ENCODE measurements at places on chromosomes 4 and X. TPM values are rescaled to one million over a fixed set of nuclear protein-coding genes. Genes with fewer than 3 reads are reported as not detected.
A peak's percentile ranks its signal among the peaks of the same experiment; 100 is the strongest.

Gene BEX5
- total RNA-seq = 1.8 TPM

- DNase-seq = no peak
Observed at GRCh38 chr4:186727169-186727976, 3.7 kb upstream of the FAT1 start.

- DNase-seq = no peak
Observed at GRCh38 chr4:25092139-25092538, 61.4 kb upstream of the LGI2 start.

Gene NAA11
- not detected for total RNA-seq

Gene UGT2B15
- total RNA-seq = 0.18 TPM

Gene FAM9C
- total RNA-seq = not detected

- DNase-seq = no peak
Observed at GRCh38 chr4:8846826-8847225, 24.8 kb downstream of the HMX1 start.

Gene STX18
- total RNA-seq = 30.1 TPM

DNA sequence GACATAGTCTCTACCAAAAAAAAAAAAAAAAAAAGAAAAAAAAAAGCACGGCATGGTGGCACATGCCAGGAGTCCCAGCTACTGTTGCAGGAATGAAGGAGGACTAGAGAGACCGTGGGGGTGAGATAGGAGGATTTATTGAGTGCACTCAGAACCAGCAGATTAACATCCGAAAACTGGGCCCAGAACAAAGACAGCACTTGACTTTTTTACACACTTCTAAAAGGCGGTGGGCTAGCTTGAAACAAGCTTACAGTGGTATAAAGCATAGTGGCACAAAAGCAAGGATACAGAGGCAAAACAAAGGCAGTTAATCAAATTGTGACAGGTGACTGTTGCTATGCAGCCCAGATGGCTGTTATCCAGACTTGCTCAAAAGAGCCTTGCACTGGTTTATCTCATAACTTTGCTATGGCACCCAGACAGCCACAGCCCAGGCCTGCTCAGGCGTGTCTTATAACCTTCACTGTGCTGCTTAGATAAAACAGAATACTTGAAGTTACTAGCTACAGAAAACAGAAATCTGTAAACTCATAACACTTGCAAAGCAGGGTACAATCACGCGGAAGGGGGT lies 9.9 kb upstream of the PI4K2B start:
- peak; percentile 6 for DNase-seq

DNA sequence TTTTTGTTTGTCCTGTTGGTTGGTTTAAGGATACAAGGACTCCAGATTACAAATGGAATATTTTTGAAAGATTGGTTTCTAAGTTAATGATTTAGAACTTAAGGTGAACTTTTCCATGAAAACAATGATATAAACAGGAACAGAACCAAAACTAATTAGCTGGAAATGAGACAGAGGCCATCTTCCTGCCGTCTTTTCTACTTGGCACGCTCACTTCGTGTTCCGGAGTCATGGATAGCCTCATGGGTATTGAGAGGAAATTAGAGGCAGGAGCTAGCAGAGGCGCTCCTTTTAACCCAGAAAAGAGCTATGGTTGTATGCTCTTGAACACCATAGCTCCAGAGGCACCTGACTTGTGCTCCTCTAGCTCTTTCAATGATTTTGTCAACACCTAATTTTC lies 2.4 kb downstream of the FAM241A start:
- DNase-seq = no peak

Gene SLC9A6
- total RNA-seq = 12.2 TPM

Gene RASSF6
- total RNA-seq = not detected

GRCh38 chrX:24498181-24498580 lies 33.1 kb downstream of the PDK3 start:
- no peak for DNase-seq

- DNase-seq = no peak
Observed at GRCh38 chr4:127410644-127411043, 222.1 kb upstream of the INTU start.

- DNase-seq = no peak
Observed at GRCh38 chr4:17934286-17934685, 87.3 kb downstream of the LCORL start.

- DNase-seq = no peak
Observed at GRCh38 chr4:44928785-44929184, 202.4 kb upstream of the GNPDA2 start.

DNA sequence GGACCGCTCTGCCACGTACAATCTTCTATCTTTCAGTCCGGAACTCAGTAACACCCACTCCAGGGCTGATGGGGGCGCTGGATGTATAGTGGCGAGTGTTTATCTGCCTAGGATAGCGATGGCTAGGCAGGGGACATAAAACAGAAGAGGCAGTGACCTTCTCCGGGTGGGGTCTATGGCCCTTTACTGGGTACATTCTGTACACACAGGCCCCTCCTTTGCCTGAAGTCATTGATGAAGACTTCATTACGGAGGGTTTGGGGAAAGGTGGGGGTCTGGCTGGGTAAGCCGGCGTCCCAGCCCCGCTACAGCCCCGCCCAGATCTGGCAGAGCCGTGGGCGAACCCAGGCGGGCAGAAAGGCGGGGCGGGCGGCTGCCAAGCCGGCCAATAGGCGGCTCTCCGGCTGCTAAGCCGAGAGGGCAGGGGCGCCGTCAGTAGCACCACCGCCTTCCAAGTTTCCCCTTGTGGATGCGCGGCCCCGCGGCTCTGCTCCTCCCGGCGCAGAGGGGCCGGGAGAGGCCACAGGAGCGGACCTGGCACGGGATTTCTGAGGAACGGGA lies at the start of gene CHST7:
Gene CHST7, plus strand, starts transcription at position 435 of the 561 bp plus-strand sequence. CDS start 167 bp downstream, outside the sequence.
- peak; percentile 55 for DNase-seq

- DNase-seq = no peak
Observed at GRCh38 chr4:28444886-28445496, 1584.3 kb downstream of the STIM2 start.

GRCh38 chrX:16320765-16321355 lies 153.6 kb downstream of the MAGEB17 start:
- no peak for DNase-seq

DNA sequence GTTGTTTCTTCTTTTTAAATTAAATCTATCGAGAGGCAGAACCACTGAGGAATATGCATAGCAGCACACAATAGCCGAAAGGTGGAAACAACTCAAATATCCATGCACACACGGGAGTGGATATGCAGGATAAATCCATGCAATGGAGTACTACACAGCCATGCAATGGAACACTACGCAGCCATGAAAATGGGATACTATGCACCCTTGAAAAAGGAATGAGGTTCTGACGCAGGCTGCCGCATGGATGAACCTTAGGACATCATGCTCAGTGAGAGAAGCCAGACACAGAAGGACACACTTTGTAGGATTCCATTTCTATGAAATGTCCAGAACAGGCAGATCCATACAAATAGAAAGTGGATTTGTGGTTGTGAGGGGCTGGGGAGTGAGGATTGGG lies 18.4 kb upstream of the P2RY8 start:
- DNase-seq = no peak

- no peak for DNase-seq
Observed at GRCh38 chr4:122034619-122035018, 82.8 kb upstream of the TRPC3 start.

GRCh38 chr4:169070895-169071218 lies 60.8 kb upstream of the CBR4 start:
- DNase-seq = no peak

GRCh38 chrX:111671668-111672067 lies 9.3 kb upstream of the ALG13 start:
- no peak for DNase-seq

Gene SOX3
- not detected for total RNA-seq

DNA sequence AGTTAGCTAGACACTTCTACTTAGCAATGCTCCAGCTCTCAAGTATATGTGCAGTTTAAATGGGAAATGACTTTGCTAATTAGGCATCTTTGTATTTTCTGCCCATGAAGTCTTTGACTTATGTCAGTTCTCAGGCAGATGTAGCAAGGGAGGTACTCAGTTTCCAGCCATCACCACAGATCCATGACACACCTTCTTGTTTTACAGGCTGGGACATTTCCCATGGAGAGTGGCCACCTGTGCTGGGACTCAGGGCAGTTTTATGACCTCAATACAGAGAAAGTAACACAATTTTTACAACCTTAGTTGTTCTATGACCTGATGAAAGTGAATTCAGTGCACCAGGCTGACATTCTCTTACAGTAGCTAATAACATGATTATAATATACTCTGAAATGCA lies 280.7 kb upstream of the GK2 start:
- DNase-seq = no peak

GRCh38 chr4:22473268-22473667 lies 42.6 kb downstream of the ADGRA3 start:
- DNase-seq = no peak

DNA sequence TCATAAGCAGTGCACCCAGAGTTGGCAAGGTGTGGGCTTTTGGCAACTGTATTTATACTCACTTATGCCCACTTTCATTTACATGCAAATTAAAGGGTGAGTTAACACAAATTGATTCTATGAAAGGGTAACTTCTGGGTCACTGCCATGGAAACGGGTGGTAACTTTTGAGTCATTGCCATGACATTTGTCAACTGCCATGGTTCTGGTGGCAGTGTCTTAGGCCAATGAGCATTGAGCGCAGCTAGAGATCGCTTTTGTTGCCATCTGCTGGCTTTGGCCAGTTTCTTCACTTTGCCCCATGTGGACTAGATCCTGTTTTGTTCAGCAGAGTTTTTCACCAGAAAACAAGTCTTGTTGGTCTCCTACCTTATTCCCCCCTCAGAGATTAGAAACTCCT lies 170.8 kb upstream of the NUDT6 start:
- DNase-seq = no peak

- no peak for DNase-seq
Observed at GRCh38 chr4:88146891-88147290, 11.5 kb downstream of the ABCG2 start.

GRCh38 chr4:156790866-156791265 lies 180.7 kb downstream of the PDGFC start:
- DNase-seq = no peak

- DNase-seq = no peak
Observed at GRCh38 chrX:114065577-114066223, 518.2 kb upstream of the HTR2C start.

- DNase-seq = no peak
Observed at GRCh38 chr4:145418739-145419138, 62.9 kb upstream of the SMAD1 start.

DNA sequence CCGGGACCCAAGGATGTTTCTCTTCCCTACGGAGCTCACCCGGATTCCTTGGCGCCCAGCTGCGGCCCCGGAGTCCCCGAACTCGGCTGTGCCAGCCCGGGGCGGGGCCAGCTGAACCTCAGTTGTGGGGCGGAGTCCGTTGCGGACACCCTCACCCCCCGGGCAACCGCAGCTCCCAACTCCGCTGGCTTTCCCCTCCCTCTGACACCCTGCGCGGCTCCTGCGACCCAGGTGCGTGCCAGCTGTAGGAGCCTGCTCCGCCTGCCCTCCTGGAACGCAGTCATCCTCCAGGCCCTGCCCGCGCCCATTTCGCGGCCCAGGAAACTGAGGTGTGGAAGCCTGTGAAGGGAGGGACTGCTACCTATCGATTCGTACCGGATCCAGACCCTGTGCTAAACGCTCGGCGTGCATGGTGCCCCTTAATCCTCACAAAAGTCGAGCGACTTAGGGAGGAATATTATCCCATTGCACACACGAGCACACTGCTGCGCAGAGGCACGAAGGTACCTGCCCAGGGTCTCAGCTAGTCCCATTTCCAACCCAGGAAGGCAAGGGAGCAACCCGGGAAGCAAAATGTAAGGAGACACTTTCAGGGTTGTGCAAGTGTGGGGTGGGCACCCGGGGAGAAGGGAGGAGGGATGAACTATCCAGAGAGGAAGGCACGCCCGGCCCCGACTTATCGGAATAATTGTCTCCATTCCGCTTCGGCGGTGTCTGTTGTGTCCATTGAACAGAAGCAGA lies 12.3 kb downstream of the MSX1 start:
- no peak for DNase-seq

GRCh38 chr4:59091146-59092142 lies 1981.3 kb upstream of the IGFBP7 start:
- DNase-seq = no peak

Gene ADGRL3
- not detected for total RNA-seq

DNA sequence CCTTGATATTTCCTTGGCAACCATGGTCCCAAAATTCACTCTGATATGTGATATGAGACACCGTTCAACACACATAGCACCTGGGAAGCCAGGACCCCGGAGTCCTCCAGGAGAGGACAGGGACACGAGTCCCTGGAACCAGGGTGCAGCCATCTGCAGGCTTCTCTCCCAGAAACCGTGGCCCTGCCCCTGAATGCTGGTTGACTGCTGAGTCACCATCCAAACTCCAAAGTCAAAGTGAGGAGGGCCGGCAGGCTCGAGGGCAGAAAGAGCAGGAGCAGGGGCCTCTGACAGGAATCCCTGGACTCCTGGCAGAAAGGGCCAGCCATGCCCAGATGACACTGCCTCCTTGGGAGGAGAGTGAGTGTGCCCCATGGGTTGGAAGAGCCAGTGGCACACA lies 6.9 kb upstream of the PNMA6A start:
- DNase-seq = no peak

Gene IQCM
- not detected for total RNA-seq

GRCh38 chr4:87179751-87180150 lies 40.7 kb downstream of the KLHL8 start:
- DNase-seq = no peak

Gene ZAR1
- not detected for total RNA-seq

DNA sequence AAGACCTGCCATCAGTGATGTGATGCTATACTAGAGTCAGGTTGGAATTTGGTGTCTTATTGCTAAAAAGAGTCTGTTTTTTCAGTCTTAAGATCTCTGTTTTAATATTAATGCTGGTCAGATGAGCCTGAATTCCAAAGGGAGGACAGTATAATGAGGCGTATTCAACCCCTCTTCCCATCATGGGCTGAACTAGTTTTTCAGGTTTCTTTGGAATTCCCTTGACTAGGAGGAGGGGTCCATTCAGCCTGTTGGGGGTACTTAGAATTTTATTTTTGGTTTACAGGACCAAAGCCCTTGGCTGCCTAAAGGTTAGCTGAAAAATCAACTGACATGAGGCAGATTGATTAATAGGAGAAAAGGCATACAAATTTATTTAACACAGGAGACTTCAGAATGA lies 24.1 kb upstream of the PI4K2B start:
- no peak for DNase-seq

GRCh38 chr4:85420831-85421230 lies 54.1 kb upstream of the ARHGAP24 start:
- no peak for DNase-seq

Gene MAGEA6
- not detected for total RNA-seq

GRCh38 chr4:31538877-31539276 lies 818.7 kb downstream of the PCDH7 start:
- no peak for DNase-seq

GRCh38 chr4:33386764-33387163 lies 2666.6 kb downstream of the PCDH7 start:
- DNase-seq = no peak

GRCh38 chr4:8759987-8760386 lies 111.7 kb downstream of the HMX1 start:
- DNase-seq = no peak

Gene ODAPH
- not detected for total RNA-seq

DNA sequence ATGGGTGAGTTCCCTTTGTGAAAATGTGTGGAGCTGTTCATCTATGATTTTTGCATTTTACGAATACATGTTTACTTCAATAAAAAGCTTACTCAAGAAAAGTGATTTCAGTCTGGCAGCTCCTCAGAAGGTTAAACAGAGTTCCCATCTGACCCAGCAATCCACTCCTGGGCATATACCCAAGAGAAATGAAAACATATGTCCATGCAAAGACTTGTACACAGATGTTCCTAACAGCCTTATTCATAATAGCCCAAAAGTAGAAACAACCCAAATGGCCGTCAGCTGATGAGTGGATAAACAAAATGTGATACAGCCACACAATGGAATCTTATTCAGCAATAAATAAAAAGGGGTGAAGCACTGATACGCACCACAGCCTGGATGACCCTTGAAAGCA lies 20.8 kb downstream of the CLCN4 start:
- no peak for DNase-seq

Data from activated T-cell treated with anti-CD3 and anti-CD28 coated beads, Interleukin-2, amount 50 U/mL, for 4 hours (primary cell).